ENCODE measurements at places on chromosomes 1 and 21. TPM values are rescaled to one million over a fixed set of nuclear protein-coding genes. Genes with fewer than 3 reads are reported as not detected.

PGBD5 gene
- 3.6 TPM for total RNA-seq

WDR64 gene
- not detected for total RNA-seq

GBP7 gene
- not detected for total RNA-seq

ICOSLG gene
- total RNA-seq, result 0.37 TPM

RAB3GAP2 gene
- total RNA-seq, result 16.6 TPM

TUT4 gene
- 27.9 TPM for total RNA-seq

DDX59 gene
- 12.6 TPM for total RNA-seq

ELAVL4 gene
- 0.14 TPM for total RNA-seq

TACSTD2 gene
- not detected for total RNA-seq

C1QC gene
- total RNA-seq, result not detected

NBPF10 gene
- 1.2 TPM for total RNA-seq
